ENCODE measurements at places on chromosomes 6 and 20. TPM values are rescaled to one million over a fixed set of nuclear protein-coding genes. Genes with fewer than 3 reads are reported as not detected.

POM121L2 gene
- not detected for total RNA-seq

DDX43 gene
- 0.65 TPM for total RNA-seq

FOXC1 gene
- total RNA-seq, result 0.08 TPM

OR2H1 gene
- not detected for total RNA-seq

EPB41L2 gene
- 34.3 TPM for total RNA-seq

Measured in activated CD8-positive, alpha-beta memory T cell treated with anti-CD3 and anti-CD28 coated beads for 36 hours (primary cell).